Activated CD4-positive, alpha-beta T cell treated with anti-CD3 and anti-CD28 coated beads for 1 hour (primary cell): ENCODE measurements at places on chromosomes 6 and 20.

DNA sequence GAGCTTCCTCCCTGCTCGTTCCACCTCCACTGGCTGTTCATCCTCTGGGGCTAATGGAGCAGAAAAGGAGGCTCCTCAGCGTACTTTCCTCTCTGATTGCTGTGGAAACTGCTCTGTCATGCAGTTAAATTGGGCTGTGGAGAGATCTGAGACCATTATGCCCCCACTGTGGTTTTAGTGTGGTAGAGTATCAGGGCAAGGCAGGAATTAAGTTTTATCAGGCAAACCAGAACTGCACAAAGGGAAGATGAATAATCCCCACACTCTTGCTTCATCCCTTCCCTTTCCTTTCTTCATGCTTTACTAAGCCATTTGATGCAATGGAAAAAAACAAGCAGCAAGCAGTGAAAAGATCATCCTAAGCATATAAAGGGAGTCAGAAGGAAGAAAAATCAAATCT lies 11.9 kb upstream of the ME1 start:
- DNase-seq: no peak

GRCh38 chr20:62647521-62648317 lies 5.4 kb downstream of the SLCO4A1 start:
- DNase-seq: no peak

GRCh38 chr20:10648651-10649050 lies 25.1 kb downstream of the JAG1 start:
- DNase-seq: no peak

- DNase-seq: no peak
Measured at GRCh38 chr20:44695295-44695673, 19.9 kb upstream of the CCN5 start.

GRCh38 chr6:102986086-102986485 lies 1592.6 kb downstream of the GRIK2 start:
- no peak for DNase-seq

DNA sequence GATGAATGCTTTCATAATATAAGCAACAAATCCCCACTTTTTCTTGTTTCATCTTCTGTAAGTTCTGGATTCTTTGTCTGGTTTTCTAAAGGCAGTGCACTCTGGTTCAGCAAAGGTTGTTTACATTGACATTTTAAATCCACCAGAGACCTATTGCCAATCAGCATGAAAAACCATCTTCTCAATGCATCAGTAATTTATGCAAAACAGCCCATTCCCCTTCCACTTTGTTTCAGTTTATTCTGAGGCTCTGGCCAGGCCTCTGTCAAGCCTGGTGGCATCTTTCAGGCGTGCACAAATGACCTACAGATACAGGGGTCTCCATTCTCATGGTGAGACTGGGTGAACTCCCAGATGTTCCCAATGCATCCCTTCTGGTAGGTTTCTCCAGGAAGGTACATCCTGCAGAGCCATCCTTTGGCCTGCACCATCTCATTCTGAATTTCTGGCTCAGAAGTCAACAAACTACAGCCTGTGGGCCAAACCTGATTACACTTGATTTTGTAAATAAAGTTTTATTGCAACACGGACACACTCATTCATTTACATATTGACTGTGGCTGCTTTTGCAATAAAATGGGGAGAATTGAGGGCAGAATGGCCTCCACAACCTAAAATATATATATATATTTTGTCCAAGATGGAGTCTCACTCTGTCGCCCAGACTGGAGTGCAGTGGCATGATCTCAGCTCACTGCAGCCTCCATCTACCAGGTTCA lies 405.4 kb downstream of the PREX1 start:
- DNase-seq: no peak

- no peak for DNase-seq
Measured at GRCh38 chr6:63644668-63645326, 9.2 kb downstream of the PHF3 start.
